IgD-negative memory B cell (primary cell): ENCODE measurements at places on chromosomes 5 and 9. TPM values are rescaled to one million over a fixed set of nuclear protein-coding genes. Genes with fewer than 3 reads are reported as not detected.

The GABRA6 gene
- polyA plus RNA-seq, result not detected

The CFAP90 gene
- not detected for polyA plus RNA-seq

The MVB12B gene
- polyA plus RNA-seq, result 0.93 TPM

The ARID3C gene
- not detected for polyA plus RNA-seq

The RELL2 gene
- polyA plus RNA-seq, result 5.9 TPM

The NPDC1 gene
- 2.0 TPM for polyA plus RNA-seq

The EEIG1 gene
- 90.5 TPM for polyA plus RNA-seq

The CDHR2 gene
- polyA plus RNA-seq, result not detected

The PDE8B gene
- not detected for polyA plus RNA-seq

The SLC34A1 gene
- polyA plus RNA-seq, result not detected

The IGIP gene
- 0.36 TPM for polyA plus RNA-seq

The FAM174A gene
- polyA plus RNA-seq, result 5.9 TPM

The C9orf152 gene
- polyA plus RNA-seq, result not detected
